ENCODE measurements at places on chromosomes 5 and 9.

DNA sequence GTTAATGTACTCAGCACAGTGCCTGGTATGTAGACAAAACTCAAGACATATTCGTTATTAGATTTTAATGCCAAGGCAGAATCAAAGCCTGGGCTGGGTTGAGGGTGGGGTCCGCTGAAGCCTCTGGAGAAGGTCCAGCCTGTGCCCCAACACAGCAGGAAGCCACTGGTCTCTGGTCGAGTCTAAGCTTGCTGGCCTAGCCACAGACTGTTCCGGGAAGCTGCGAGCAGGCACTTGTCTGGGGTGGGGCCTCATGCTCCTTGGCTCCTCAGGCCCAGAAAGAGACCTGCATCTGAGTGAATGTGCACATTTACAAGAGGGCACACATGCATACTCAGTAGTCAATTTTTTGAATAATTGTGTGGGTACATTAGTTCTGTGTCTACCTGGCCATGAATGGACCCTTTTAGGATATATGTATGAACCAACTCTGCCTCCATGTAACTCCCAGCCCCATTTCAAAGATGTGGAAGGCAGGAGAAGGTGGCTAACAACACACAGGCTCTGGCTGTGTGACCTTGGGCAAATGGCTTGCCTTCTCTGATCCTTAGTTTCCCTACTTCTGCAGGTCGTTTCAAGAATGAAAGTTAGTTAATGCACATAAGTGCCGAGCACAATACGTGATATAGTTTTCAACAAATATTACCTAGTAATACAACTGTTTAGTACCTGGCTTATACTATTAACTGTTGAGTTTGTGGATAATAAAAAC is 18.3 kb downstream of the FAT2 start:
- DNase-seq: no peak

GRCh38 chr5:111076091-111076490 is 4.6 kb downstream of the TSLP start:
- DNase-seq: no peak

DNA sequence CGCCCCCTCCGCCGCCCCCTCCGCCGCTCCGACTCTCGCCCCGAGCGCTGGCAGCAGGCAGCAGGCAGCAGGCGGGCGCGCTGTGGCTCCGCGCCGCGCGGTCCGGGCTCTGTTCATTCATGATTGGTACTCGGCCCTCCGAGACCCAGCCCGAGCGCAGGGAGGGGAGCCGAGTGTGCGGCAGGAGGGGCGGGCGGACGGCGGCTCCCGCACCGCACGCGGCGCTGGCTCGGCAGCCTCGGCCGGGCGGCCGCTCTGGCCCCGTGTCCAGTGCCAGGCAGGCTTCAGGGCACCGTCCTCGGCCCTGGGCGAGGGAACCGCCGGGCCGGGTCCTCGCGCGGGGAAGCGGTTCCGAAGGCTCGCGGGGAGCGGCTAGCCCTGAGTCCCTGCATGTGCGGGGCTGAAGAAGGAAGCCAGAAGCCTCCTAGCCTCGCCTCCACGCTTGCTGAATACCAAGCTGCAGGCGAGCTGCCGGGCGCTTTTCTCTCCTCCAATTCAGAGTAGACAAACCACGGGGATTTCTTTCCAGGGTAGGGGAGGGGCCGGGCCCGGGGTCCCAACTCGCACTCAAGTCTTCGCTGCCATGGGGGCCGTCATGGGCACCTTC is at the start of gene KCNIP1:
TSS of gene KCNIP1 (plus strand) at position 31 of the 607 bp plus-strand sequence.
- DNase-seq: no peak

- DNase-seq: no peak
Observed at GRCh38 chr5:80036615-80037014, 1.5 kb downstream of the THBS4 start.

GRCh38 chr9:27383524-27383923 is 86.6 kb upstream of the EQTN start:
- DNase-seq: no peak

GRCh38 chr5:136249678-136250266 is 56.8 kb upstream of the SMIM32 start:
- peak; percentile 35 for DNase-seq

GRCh38 chr5:36635721-36636390 is 29.4 kb downstream of the SLC1A3 start:
- no peak for DNase-seq

DNA sequence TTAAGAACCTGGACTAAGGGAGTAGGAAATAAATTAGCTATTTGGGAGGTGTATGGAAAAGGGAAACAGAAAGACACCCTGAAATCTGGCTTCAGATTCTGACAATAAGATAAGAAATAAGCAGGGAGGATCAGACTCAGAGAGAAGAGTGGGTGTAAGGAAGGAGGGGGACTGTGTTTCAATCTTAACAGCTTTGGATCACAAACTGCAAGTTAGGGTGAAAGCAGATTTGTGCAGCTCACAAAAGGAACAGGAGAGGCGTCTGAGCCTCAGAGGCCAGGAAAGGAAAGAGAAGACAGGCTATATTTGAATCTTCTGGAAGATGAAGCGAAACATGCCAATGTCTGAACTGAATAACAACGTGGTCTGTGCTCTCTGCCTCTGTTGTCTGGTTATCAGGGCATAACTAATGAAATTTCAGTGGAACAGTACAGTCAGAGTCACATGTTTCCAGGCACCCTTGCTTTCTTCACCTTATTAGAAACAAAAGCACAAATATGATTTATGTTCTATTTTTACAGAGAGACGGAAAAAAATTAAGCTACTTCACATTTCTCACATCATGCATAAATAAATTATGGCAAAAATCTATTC is 26.6 kb downstream of the SGTB start:
- no peak for DNase-seq

DNA sequence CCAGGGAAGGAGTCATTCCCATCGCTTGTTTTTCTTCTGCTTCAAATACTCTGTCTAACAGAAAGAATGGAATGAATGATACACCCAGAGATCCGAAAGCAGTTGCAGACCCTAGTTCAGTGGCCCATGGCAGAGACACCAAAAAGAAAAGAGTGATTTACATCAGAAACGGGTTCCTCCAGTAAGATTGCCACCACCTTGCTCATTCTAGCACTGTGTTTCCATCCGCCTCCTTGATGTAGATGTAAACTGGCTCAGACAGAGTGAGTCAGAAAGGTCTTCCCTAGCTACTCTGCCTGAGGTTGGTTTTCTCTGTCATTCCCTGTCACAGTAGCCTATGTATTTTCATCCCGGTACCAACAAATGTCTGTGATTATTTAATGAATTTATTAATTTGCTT is 15.9 kb upstream of the CLINT1 start:
- no peak for DNase-seq

GRCh38 chr5:157563373-157563928 is 12.1 kb downstream of the ADAM19 start:
- DNase-seq: no peak

- no peak for DNase-seq
Observed at GRCh38 chr5:135217669-135218485, 181.2 kb downstream of the MACROH2A1 start.

All from NCI-H524 treated with DMSO at 0.1 percent for 48 hours (cell line).